Caki2 (cell line): ENCODE measurements at places on chromosomes 3 and 15. TPM values are rescaled to one million over a fixed set of nuclear protein-coding genes. Genes with fewer than 3 reads are reported as not detected.

DNA sequence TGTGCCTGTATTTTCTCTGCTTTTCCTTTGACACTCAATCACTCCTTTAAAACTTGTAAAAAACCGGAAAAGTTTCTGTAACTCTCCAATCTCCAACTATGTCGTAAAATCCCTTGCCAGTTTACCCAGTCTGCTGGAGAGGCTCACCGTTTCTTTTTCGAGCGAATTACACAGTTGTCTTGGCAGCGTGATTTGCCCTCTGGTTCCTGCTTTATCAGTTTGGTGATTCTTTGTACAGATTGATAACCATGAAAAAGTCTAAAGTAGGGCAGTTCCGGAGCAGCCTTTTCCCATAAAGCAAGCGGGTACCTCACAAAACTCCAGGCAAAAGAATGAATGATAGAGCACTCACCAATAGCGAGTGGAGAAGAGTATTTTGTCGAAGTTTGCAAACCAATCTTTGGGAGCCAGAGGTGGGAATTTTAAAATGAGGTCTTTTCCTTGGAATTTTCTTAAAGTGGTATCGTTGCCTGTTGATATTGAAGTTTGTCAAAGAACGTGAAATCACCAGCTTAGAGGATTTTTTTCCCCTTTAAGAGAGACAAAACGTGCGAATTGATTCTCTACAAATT, at the start of gene TTC23:
TSS of gene TTC23 (minus strand) at position 312 of the 572 bp plus-strand sequence. CDS start 20,869 bp downstream, outside the sequence.
- peak; percentile 83 for DNase-seq

DNA sequence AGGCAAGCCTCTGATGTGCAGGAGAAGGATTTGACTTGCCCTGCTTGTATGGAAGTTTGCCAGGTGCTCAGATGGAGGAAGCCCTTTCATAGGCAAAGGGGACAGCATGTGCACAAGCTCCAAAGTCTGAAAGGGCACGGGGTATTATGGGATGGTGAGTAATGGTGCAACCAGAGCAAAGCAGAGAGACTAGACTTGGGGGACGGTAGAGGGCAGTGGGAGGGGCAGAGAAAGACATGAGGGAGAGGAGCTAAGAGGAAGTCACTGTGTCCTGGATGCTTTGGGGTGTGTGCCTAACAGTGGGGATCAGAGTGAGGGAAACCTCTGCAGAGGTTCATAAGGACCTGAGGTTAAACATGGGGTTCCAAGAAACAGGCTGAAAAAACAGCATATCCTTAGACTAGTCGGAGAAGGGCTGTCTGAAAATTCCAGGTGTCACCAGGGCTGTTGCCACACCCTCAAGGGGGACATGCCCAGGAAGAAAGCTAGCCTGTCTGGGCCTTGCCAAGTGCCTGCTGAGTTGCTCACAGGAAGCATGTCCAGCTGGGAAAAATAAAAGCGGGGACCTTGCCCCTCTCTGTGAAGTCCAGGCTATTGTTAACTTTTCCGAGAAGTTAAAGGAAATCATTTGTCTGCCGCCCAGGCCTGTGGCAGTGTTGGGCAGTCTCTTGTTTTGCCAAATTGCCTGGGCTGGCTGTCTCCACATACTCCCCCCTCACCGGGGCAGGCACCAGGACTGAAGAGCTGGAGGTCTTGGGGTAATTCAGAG, 47.1 kb downstream of the HRH1 start:
- DNase-seq, result no peak

DNA sequence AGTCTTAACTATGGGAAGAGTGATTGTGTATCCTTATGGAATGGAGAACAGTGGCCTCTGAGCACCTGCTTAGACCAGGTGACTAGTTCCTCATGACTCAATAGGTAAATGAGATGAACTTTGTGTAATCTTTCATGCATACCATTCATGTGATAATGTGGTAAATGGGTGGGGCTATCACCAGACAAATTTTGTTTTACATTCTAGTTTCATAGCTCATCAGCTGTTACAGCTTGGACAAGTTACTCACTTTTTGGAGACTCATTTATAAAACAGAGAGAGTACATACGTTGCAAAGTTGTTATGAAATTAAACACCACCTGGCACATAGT, 103.7 kb upstream of the TGFBR2 start:
- DNase-seq, result no peak

DNA sequence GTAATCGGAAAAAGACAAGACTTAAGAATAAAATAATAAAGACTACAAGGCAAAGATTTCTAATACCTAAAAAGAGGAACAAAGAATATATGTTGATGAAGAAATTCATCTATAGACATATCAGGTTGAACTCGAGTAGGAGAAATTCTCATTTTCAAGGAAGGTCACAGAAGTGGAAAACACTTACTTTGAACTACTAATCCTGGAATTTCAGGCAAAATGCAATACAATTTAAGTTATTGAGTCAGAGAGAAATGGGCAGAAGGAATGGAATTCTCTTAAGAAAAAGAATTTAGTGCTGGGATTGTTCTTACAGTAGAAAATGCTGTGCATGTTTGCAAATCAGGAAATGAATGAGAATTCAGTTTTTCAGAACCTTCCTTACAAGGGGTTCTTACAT, 135.9 kb upstream of the TGFBR2 start:
- DNase-seq, result no peak

DNA sequence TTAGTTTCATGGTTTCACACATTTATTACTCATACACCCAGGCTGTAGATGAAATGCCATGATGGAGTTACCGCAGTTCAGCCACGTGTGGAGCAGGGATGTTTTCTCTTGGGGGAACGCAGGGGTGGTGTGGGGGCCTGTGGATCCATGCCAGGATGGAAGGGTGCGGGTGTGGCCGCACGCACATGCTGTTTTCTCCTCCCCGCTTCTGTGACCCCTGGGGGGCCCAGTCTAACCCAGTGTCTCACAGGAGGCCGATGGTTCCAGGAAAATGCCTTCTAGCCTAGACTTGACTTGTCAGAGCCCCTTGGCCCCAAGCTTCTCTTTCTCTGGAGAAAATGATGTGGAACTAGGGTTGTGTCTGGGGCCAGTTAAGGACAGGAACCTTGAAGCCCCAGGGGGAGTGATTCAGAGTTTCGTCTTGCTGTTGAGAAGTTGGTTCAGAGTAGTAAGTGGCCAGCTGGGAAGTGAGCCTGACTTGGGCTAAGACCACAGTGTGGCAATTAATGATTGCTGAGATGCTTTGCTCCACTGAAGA, 240.4 kb upstream of the BHLHE40 start:
- DNase-seq, result no peak

DNA sequence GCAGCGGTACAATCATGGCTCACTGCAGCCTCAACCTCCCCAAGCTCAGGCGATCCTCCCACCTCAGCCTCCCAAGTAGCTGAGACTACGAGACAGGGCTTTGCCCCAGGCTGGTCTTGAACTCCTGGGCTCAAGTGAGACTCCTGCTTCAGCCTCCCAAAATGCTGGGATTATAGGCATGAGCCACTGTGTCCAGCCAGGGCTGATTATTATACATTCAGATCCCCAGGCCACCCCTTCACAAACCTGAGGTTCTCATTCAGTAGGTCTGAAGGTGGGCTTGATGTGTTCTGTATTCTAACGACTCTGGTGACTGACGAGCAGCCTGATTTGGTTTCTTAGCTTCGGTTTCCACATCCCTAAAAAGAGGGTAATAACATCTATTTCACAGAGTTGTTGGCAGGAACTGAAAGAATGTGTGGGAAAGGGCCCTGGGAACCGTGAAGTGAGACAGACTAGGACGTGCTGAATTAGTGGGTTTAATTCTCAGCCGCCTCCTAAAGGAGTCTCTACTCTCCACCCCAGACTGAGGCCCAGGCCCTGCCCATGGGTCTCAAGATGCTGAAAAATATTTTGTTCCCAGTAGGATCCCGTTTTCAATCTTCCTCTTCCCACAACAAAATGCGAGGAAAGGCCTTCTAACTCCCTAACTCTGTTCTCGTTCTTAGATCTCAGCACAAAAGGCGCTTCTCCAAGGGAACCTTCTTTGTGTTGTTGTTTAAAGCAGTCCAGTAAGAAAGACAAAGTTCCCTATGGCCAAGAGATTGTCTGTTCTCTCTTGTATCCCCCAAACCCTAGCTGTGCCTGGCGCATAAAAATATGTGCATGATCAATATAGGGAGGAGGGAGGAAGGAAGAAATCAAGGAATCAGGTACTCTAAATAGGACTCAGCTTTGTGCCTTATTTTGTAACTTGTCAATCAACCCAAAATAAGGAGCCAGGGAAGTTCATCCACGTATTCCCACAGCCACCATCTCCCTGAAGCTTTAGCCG, 210.0 kb upstream of the TOPAZ1 start:
- no peak for DNase-seq

DNA sequence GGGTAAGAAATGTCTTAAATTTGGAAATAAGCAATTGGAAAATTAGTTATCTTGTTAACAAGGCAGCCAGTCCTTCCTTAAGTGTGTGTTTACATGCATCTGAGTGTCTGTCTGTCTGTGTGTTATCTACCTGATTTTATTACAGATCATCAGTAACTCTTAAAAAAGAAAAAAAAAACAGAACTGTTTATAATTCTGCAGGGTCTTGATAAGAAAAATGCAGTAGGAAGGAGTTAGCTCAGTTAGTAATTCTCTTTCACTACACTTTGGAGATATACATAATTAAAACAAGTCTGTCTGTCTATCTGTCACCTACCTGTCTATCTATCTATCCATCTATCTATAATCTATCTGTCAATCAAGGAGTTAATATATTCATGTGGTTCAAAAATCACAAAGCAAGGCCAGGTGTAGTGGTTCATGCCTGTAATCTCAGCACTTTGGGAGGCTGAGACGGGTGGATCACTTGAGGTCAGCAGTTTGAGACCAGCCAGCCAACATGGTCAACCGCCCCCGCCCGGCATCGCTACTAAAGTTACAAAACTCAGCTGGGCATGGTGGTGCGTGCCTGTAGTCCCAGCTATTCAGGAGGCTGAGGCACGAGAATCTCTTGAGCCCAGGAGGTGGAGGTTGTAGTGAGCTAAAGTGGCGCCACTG, 135.5 kb upstream of the SGO1 start:
- no peak for DNase-seq

- peak; percentile 46 for DNase-seq
Observed at GRCh38 chr15:41772720-41773331, 1.5 kb upstream of the MAPKBP1 start.

DNA sequence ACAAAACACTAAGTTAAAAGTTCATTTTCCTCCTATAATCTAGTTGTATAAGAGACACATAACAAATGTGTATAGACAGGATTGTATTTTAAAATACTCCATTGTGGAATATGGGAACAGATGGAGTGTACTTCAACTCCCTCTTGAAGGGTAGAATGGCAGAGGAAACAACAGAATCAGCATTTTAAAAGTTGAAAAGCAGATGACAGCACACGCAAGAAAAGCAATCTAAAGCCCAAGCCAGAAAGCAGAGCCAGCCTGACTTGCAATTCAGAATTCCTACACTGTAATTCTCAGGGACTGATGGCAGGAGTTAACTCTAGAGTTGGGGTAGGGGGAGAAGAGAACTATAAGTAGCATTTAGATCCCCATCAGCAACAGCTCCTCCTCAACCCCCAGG, 22.8 kb downstream of the MORC1 start:
- DNase-seq, result no peak

DNA sequence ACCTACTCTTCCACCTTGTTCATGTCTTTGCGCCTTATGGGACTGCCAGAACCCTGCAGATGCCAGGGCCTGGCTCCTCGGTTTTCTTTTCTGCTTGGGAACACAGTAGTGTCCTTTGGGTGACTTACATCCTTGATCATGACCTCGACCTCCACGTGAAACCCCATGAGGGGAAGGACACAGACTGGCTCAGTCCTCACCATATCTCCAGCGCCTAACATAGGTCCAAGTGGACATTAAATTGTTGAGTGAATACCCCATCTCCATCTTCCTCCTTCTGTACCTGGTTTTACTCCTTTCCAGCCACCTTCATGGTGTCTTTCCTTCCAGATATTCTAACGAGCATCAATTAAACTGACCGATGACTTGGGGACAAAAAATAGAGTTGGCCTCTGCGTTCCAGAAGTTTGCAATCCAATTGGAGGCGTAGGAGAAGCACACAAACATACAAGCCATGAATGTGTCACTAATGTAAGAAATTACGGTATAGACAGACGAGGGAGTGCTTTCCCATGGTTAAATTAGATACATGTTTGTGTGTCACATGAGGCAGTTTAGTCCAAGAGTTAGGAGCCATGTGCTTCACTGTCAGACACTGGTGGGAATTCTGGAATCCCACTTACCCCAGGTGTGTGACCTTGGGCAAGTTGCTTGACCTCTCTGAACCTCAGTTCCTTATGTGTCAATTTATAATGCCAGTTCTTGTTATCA, 907 bp upstream of the HERC1 start:
- no peak for DNase-seq

GRCh38 chr15:67267440-67267839, 12.9 kb downstream of the IQCH start:
- no peak for DNase-seq

DNA sequence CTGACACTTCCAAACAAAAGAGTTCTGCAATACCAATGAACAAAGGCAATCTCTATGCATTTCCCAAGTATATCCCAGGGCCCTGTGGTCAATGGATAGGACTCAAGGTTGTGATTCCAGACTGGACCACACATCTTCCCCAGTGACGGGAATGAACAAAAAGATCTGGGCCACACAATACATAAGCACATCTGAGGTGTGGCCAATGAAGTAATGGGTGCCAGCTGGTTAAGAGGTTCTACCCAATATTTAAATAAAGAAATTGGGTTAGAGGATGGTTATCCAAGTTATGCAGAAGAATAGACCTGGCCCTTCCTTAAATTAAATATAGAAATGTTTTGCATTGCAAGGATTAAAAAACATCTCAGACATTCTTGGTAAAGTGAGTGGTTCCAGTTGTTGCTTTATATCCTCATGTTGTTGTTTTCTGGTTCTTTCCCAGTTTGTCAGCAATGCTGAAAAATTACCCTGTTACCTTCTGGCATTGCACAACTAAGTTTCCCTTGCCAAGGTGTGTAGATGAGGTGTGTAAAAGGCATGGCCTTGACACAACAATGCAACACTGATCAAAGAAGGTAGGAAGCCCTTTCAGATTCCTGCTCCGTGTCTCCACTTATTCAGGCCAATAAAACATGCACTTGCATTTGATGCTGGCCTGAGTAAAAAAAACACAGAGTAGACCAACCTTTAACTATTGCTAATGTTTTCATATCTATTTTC, 86.5 kb downstream of the PRICKLE2 start:
- DNase-seq, result no peak

STOML1 gene
- 24.1 and 33.0 TPM in 2 replicates for total RNA-seq

MLF1 gene
- total RNA-seq, result 16.2 and 26.7 TPM in 2 replicates

DISP2 gene
- under 0.01 TPM in 1 of 2 replicates, not detected in the other for total RNA-seq

ATP10A gene
- 2.9 and 3.0 TPM in 2 replicates for total RNA-seq

ISL2 gene
- 1.4 and 8.1 TPM in 2 replicates for total RNA-seq
